Activated CD4-positive, alpha-beta memory T cell treated with anti-CD3 and anti-CD28 coated beads for 36 hours (primary cell): ENCODE measurements at places on chromosomes 1 and 21. TPM values are rescaled to one million over a fixed set of nuclear protein-coding genes. Genes with fewer than 3 reads are reported as not detected.

The RIPK4 gene
- 0.24 TPM for total RNA-seq

DNA sequence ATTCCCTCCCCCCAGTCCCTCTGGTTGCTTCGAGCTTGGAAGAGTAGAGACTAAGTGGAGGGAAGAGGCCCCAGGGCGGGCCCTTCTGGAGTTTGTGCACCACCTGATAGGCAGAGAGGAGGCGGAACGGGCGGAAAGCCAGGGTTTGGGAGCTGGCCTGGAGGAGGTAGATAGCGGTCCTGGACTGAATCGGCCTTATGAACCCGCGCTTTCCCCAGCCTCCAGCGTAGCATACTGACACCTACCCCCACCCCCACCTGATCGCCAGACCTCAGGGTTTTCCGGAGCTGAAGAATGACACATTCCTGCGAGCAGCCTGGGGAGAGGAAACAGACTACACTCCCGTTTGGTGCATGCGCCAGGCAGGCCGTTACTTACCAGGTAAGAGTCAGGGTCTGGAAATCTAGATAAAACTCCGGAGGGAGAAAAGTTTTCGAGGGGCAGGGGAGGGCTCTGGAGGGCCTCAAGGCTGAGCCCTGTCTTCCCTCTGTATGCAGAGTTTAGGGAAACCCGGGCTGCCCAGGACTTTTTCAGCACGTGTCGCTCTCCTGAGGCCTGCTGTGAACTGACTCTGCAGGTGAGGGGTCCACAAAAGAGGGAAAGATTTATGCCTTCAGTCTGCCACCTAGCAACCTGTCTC, 705 bp downstream of the UROD start:
- H3K4me1 ChIP-seq, result peaks cover 41% of the 10 kb centered on the region
- H3K27ac ChIP-seq, result peak overlapping the region; percentile 92
- peak overlapping the region; percentile 82 for H3K4me3 ChIP-seq
- no peaks in the 10 kb centered on the region for H3K27me3 ChIP-seq
- peaks cover 13% of the 10 kb centered on the region for H3K36me3 ChIP-seq
- peak; percentile 63 for DNase-seq

DNA sequence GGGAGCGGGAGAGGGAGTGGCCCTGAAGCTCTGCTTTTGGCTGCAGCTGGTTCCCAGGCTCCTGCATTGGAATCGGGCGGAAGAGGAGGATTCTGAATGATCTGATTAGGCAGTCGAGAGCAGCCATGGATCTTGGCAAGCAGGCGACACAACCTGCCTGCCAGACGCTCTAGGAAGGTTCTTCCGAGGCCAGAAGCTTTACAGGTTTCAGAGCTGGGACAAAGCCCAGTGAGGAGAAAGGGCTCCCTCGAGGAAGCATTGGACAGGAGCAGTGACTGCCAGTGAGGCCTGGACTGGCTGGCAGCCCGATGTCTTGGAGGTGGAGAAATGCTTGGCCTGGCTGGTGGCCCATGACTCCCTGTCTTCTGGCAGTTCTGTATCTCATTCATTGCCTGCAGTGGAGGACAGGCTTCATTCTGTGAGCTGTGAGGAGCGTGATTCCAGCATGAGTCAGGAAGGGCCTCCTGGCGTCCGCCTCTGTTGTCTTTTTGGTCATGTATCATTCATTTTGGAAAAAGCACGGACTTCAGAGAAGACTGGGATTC, 132.7 kb upstream of the IPO9 start:
- H3K4me3 ChIP-seq, result no peak overlapping the region
- H3K27me3 ChIP-seq, result no peaks in the 10 kb centered on the region
- H3K36me3 ChIP-seq, result no peaks in the 10 kb centered on the region

GRCh38 chr1:232657426-232658005, 27.6 kb upstream of the SIPA1L2 start:
- no peak overlapping the region for H3K4me3 ChIP-seq
- peaks cover 3% of the 10 kb centered on the region for H3K4me1 ChIP-seq
- DNase-seq, result no peak
- H3K27ac ChIP-seq, result no peak overlapping the region

DNA sequence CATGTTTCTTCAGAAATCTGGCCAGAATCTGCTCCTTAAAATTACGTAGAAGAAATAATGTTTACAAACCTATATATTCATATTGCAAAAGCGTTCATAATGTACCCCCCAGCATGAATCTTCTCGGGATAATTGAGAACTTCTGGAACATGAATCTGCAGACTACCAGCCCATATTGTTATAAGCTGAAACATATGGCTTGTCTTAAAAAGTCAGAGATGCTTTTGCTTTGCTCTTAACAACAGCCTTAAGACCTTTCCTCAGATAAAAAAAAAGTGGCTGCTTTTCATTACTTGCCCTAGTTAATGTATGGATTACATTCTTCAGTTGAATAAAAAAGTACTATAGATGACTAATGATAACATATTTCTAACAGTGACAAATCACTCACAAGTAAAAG, 15.0 kb upstream of the ZZZ3 start:
- peak overlapping the region; percentile 35 for H3K27ac ChIP-seq
- no peaks in the 10 kb centered on the region for H3K27me3 ChIP-seq
- no peak overlapping the region for H3K4me3 ChIP-seq
- no peak for DNase-seq
- peaks cover 12% of the 10 kb centered on the region for H3K36me3 ChIP-seq
- H3K4me1 ChIP-seq, result no peaks in the 10 kb centered on the region
